ENCODE measurements at places on chromosomes 6 and 20.

- DNase-seq: no peak
Measured at GRCh38 chr6:6305575-6305974, 14.9 kb downstream of the F13A1 start.

DNA sequence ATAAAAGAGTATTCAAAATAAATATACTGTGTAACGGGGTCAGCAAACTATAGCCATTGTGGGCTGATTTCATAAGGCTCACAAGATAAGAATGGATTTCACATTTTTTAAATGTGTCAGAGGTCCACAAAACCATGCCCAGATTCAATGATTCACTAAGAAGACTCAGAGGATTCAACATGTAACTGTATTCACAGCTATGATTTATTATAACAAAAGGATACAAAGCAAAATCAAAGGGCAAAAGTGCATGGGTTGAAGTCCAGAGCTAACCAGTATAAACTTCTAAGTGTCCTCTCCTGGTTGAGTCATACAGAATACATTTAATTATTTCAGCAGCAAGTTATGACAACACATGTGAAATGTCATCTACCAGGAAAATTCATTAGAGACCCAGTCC lies 49.2 kb downstream of the TBC1D32 start:
- no peak for DNase-seq

GRCh38 chr20:36153736-36154699 lies 522 bp upstream of the EPB41L1 start:
- no peak for DNase-seq

- no peak for DNase-seq
Measured at GRCh38 chr6:125262016-125263013, 39.5 kb downstream of the HDDC2 start.

DNA sequence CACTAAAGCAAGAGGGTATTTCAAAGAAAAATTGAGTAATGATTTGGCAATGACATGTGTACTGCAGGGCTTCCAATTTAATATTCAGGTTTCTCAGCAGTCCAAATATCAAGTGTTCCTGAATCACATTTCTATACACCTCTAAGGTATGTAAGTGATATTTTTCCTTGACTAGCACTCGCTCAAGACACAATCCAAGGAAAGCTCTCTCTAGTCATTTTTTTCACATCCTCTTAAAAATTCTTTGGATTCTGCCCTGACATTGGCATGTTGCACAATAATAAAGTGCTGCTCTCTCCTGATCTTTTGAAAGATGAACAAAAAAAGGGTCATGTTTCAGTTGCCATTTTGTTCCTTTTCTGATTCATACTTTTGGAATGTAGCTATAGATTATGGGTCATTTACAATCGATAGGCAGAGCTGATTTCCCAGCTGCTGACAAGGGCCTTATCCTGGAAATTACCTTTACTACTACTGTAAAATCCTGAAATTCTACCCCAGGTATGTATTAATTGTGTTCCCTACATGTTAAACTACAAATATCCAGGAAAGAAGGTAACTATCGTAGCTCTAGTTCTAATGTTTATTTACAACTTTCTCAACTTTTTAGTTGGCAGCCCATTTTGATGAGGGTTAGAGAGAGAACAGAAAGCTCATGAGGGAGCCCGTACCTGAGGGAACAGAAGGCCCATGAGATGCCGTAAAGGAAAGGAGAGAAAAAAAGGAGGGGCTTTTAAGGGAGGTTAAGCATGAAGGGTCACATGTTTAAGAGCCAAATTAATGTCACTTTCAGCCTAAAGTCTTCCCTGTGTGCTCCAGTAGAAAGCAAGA lies 22.2 kb upstream of the ADGRG6 start:
- DNase-seq: no peak

DNA sequence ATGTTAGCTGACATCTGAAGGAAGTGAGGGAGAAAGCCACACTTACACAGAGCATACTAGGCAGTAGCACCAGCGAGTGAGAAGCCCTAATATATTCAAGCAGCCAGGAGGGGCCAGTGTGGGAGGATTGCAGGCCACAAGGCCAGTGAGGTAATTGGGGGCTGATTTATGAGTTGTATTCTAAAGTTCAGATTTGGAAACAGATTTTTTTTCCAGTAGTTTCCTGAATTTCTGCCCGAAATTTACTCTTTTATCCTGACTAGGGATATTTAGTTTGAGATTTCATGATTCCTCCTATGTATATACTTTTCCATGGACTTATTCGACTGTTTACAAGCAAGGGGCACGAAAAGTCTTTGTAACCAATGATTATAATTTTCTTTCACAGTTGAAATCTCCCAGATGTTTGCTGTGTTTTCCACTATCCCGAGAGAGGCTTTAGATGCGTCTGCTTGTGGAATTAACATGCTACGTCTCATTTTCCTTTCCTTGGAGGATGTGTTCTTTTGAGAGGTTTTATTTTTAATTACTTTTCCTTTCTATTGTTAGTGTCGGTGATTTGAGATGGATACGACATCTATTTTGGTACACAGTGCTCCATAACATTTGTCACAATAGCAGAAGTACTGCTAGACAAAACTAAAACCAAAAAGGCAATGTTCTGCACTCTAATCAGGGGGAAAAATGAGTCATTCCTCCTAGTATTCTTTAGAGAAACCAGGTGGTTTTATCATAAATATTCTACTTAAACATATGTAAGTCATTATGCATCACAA lies 356.3 kb upstream of the HSF2 start:
- no peak for DNase-seq

GRCh38 chr6:132511210-132511830 lies 1.6 kb downstream of the STX7 start:
- no peak for DNase-seq

DNA sequence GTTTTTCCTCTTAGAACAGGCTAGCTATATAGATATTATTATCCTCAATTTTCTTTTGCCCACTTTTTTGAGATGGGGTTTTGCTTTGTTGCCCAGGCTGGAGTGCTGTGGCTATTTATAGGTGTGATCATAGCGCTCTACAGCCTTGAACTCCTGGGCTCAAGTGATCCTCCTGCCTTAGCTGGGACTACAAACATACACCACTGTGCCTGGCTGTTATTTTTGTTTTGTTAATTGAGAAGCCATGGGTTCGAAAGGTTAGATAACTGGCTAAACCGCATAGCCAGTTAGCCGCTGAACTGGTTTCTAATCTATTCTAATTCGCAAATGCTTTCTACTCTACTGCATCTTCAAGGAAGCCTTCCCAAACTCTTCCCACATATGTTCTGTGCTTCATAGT lies 425.8 kb downstream of the CDKAL1 start:
- no peak for DNase-seq

DNA sequence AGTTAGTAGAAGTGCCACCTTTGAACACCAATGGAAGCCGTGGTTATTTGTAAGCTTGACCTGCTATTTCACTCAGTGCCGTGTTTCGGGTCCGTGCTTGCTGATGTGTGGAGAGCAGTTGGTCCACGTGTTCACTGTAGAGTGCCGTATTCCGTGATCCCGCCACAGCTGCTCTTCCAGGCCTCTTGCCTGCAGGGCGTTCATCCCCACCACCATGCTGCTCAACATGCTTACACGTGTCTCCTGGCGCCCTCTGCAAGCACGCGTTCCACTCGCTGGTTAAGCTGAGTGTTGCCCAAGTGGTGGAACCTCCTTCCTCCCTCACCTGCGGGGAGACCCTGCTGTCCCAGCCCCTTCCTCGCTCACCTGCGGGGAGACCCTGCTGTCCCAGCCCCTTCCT lies 28.0 kb upstream of the DACT2 start:
- DNase-seq: no peak

Data from activated CD4-positive, alpha-beta T cell treated with anti-CD3 and anti-CD28 coated beads, Interleukin-2, Interleukin-6, amounts not matched to agents 100 ng/mL and 50 ng/mL, durations not matched to agents 16 hours and 8 hours (primary cell).